ENCODE measurements at places on chromosomes 7 and 10. TPM values are rescaled to one million over a fixed set of nuclear protein-coding genes. Genes with fewer than 3 reads are reported as not detected.

The PTER gene
- polyA plus RNA-seq: 21.6 TPM

- DNase-seq: no peak
Observed at GRCh38 chr10:71409516-71410104, 12.9 kb downstream of the CDH23 start.

- no peak for DNase-seq
Observed at GRCh38 chr7:127413962-127414361, 21.5 kb upstream of the ZNF800 start.

DNA sequence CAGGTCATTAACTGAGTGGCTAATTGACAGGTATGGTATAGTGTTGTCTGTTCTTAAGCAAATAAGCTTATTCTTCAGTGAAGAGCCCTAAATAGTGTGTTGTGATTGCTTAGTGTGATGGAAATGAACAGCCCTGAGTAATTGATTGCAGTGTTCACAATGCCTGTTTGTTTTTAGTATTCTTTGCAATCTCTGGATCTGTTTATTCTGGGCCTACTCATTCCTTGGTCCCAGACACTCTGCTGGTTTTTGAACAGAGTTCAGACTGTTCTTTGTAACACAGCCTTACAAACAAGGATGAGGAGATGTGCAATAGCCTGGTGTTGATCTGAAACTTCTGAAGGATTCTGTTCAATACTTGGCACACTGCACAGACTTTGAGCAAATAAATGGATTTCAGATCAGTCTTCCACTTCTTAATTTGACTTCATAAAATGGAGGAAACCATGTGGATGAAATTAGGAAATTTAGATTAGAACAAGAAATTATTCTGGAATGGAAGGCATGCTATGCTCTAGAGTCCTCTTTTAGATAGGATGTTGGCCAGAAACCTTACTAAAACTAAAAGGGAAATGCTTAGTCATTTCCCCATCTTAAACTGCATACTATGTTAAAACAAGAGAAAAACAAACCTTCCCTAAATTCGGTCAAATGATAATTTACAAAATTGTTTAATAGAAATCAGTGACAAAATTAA, 444.2 kb upstream of the SEMA3D start:
- DNase-seq: no peak

GRCh38 chr10:34538281-34538829, 276.7 kb downstream of the PARD3 start:
- DNase-seq: no peak

DNA sequence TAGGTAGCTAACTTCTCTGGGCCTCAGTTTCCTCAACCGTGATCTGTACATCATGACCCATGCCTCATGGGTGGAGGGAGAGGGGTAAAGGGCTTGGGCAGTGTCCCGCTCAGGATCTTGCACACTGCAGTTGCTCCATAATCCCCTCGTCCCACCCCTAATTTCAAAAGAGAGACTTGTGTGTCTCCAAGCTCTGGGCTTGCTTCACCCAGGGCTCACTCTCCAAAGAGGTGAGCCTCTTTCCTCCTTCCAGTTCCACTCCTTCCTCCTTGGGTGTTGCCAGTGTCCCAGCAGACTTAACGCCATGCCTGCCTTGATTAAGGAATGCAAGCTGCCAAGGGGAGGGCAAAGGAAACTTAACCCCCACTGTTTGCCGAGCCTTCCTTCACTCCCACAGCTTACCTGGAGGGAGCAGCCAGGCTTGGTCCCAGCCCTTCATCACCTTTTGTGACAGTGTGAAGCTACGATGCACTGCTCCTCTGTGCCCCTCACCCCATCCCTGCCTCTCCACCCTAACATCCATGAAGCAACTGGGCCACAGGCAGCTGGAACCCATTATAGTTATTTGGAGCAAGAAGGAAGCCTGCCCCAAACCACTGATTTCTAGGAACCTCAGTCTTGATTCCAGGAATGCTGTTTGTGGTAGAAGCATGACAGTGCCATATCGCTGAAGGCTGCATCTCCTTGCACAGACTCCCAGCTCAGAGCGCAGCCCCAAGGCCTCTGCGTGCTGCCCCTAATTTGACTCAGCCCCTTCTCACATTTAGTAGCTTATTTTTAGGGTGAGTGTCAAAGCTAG, 363.3 kb downstream of the TNS3 start:
- DNase-seq: no peak

- DNase-seq: no peak
Observed at GRCh38 chr7:80145780-80146422, 11.3 kb downstream of the GNAI1 start.
